Caco-2 (cell line): ENCODE measurements at places on chromosomes 1 and 21. TPM values are rescaled to one million over a fixed set of nuclear protein-coding genes. Genes with fewer than 3 reads are reported as not detected.

DNA sequence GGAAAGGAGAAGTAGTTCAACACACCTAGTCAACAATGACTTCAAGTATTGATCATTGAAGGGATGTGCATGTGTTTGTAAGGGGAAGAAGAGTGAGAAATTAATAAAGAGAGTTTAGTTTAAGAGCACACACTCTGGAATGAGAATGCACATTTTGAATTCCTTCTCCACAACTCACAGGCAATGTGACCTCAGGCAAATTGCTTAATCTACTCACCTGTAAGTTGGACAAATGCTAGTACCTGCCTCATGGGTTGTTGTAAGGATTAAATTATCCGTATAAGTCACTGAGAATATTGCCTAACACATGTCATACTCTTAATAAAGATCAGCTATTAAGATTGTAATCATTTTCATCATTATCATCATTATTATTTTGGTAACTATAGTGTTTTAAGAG lies 204.0 kb upstream of the NFIA start:
- H3K27me3 ChIP-seq = no peaks in the 10 kb centered on the region
- H3K36me3 ChIP-seq = no peaks in the 10 kb centered on the region

GRCh38 chr1:4616831-4617465 lies 37.5 kb upstream of the AJAP1 start:
- no peaks in the 10 kb centered on the region for H3K4me1 ChIP-seq
- H3K27ac ChIP-seq = no peak overlapping the region
- no peaks in the 10 kb centered on the region for H3K36me3 ChIP-seq
- DNase-seq = no peak
- H3K4me3 ChIP-seq = no peak overlapping the region

DNA sequence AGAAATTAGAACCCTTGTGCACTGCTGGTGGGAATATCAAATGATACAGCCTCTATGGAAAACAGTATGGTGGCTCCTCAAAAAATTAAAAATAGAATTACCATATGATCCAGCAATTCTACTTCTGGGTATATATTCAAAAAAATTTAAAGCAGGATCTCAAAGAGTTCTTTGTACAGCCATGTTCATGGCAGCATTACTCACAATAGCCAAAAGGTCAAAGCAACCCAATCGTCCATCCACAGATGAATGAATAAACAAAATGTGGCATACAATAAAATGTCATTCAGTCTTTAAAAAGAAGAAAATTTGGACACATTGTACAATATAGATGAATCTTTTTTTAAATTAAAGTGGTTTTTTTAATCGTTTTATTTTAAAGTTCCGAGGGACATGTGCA lies 36.3 kb upstream of the ERG start:
- H3K4me3 ChIP-seq = no peak overlapping the region
- DNase-seq = no peak
- no peaks in the 10 kb centered on the region for H3K4me1 ChIP-seq
- no peak overlapping the region for H3K27ac ChIP-seq
- no peaks in the 10 kb centered on the region for H3K36me3 ChIP-seq
- no peaks in the 10 kb centered on the region for H3K27me3 ChIP-seq

- peaks cover 1% of the 10 kb centered on the region for H3K27me3 ChIP-seq
- no peak for DNase-seq
- H3K4me1 ChIP-seq = no peaks in the 10 kb centered on the region
- no peaks in the 10 kb centered on the region for H3K36me3 ChIP-seq
- H3K27ac ChIP-seq = no peak overlapping the region
- no peak overlapping the region for H3K4me3 ChIP-seq
These were observed 3.2 kb upstream of the SPRR4 start for GRCh38 chr1:152967201-152967600.

GRCh38 chr1:200337831-200338230 lies 72.0 kb downstream of the ZNF281 start:
- DNase-seq = no peak
- no peaks in the 10 kb centered on the region for H3K27me3 ChIP-seq
- H3K36me3 ChIP-seq = no peaks in the 10 kb centered on the region
- H3K4me1 ChIP-seq = peaks cover 37% of the 10 kb centered on the region
- no peak overlapping the region for H3K4me3 ChIP-seq
- H3K27ac ChIP-seq = peak overlapping the region; percentile 83

DNA sequence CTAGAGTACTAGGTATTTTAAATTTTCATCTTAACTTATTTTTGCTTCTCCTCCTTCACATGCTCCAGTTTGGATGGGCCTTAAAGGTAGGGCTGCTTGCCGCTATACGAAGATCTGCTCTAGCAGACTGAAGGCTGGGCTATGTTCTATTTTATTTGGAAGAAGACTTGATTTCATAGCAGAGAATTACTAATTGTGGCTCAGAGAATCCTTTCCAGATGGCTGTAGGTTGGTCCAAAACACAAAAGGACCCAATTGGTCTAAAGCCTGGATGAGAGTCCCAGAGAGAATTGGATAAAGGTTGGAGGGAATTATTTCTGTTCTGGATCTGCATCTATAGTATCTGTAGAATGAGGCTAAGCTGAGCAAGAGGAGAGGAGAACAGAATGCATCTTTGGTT lies 719.4 kb upstream of the PTBP2 start:
- no peak for DNase-seq
- no peaks in the 10 kb centered on the region for H3K27me3 ChIP-seq
- no peak overlapping the region for H3K4me3 ChIP-seq
- H3K27ac ChIP-seq = no peak overlapping the region
- H3K36me3 ChIP-seq = no peaks in the 10 kb centered on the region

DNA sequence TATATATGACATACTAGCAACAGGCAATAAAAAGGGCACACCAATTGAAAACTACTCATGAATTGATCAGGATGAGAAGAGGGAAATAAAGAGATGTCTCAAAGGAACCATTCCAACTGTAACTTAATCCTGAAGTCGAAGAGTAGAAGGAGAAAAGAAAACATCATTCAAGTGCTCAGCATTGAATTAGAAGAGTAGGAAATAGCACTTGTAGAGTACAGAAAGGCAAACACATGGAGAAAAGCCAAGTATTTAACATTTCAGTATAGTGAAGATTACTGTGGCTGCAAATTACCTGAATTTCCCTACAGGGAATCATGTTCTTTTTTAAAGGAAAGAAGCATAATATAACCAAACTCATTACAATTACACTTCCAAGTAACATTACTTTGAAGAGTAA lies 205.0 kb downstream of the KCTD3 start:
- no peaks in the 10 kb centered on the region for H3K36me3 ChIP-seq
- DNase-seq = no peak
- H3K4me1 ChIP-seq = no peaks in the 10 kb centered on the region
- no peak overlapping the region for H3K4me3 ChIP-seq

DNA sequence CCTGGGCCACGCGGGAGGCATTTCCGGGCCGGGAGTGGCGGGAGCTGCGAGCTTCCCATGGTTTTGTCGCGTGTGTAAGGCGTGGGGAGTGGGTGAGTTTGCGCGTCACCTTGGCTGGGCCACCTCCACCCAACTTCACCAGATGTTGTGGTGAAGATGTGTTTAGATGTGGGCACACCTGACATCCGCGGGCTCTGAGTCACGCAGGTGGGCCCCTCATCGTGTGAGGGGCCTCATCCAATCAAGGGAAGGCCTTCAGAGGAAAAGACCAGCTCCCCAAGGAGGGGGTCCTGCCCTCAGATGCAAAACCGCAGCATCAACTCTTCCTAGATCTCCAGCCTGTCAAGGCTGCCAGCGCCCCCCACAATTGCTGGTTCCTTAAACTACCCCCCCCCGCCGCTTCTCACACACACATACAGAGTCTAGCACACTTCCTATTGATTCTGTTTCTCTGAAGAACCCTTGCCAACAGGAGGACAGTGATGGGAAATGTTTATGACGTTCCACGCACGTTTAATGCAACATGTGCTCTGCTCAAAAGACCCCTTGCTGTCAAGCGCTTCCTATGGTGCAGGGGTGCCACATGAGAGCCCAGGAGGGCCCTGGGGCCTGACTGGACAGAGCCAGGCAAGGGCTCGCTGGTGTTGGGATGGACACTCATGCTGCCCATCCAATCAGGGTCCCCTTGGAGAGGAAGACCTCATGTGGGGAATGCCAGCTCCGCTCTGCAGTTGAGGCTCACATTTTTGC lies 11.9 kb downstream of the ACTRT2 start:
- no peak overlapping the region for H3K27ac ChIP-seq
- no peak overlapping the region for H3K4me3 ChIP-seq
- no peaks in the 10 kb centered on the region for H3K4me1 ChIP-seq
- H3K36me3 ChIP-seq = no peaks in the 10 kb centered on the region
- H3K27me3 ChIP-seq = no peaks in the 10 kb centered on the region

DNA sequence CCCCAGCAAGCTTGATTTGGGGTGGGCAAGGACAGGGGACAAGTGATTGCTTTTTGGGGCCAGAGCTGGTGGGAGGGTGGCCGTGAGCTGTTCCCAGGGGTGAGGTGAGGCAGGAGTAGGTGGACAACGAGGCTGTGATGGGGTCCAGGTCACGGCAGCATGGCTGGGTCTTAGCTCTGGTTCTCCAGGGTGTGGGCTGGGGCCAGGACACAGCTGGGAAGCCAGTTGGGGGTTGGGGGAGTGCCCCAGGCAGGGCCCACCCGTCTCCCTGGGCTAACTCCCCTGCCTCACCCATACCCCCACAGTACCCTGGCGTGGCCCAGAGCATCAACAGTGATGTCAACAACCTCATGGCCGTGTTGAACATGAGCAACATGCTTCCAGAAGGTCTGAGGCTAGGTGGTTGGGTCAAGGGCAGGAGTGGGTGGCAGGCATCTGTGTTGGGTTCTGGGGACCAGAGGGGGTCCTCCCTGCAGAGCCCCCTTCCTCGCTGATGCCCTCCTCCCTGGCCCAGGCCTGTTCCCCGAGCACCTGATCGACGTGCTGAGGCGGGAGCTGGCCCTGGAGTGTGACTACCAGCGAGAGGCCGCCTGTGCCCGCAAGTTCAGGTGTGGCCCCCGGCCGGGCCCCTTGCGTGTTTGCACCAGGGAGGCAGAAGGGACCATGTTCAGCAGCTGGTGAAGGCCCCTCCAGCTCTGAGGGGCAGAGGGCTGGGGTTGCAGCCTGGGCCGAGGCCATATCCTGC lies 43.3 kb downstream of the COQ8A start:
- peaks cover 2% of the 10 kb centered on the region for H3K36me3 ChIP-seq
- H3K4me3 ChIP-seq = no peak overlapping the region
- no peaks in the 10 kb centered on the region for H3K27me3 ChIP-seq

DNA sequence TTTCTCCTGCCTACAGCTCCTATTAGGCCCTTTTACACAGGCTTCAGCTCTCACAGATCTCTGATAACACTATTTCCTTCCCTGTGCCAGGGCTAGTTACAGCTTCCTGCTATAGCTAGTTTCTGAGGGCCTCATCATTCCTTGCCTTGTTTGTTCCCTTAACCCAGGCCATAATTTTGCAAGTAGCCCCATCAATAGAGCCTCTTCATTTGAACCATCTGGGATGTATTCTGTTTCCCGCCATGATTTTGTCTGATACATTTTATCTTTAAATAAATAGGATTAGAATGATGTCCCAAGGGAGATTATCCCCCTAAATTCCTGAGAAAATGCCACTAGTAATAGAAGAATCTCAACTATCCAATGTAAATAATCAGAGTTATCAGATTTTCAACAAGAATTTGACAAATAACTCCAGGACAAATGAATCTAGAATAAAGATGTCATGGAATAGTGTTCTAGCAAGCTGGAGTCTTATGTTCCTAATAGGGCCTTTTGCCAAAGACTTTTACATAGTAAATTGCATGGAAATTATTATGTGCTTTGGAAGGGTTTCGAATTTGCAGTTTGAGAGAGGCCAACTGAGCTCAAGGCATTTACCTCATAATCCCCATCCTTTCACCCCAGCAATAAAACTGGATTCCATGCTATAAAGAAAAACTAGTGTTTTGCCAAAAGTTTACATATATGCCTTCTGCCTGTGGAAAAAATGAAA lies 16.1 kb downstream of the IFT25 start:
- no peak overlapping the region for H3K4me3 ChIP-seq
- H3K36me3 ChIP-seq = no peaks in the 10 kb centered on the region
- no peak overlapping the region for H3K27ac ChIP-seq
- peaks cover 20% of the 10 kb centered on the region for H3K4me1 ChIP-seq
- DNase-seq = no peak

DNA sequence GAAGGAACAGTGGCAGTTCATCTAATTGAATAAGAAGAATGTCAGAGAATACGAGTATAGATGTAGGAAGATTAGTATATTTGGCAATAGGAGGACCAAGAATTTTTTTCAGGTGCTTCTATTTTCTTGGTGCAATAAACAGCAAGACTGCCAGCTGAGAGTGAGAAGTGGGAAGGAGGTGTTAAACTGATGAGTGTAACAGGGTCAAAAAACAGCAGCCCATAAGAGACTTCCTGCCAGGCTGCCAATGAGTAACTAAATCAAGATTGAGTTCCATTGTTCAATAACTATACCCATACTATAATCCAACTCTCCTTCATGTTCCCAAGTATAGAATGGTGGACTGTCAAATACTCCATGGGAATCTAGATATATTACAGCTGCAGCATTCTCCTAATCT lies 28.7 kb downstream of the LYST start:
- no peak overlapping the region for H3K27ac ChIP-seq
- H3K4me1 ChIP-seq = no peaks in the 10 kb centered on the region
- H3K36me3 ChIP-seq = no peaks in the 10 kb centered on the region
- H3K4me3 ChIP-seq = no peak overlapping the region

DNA sequence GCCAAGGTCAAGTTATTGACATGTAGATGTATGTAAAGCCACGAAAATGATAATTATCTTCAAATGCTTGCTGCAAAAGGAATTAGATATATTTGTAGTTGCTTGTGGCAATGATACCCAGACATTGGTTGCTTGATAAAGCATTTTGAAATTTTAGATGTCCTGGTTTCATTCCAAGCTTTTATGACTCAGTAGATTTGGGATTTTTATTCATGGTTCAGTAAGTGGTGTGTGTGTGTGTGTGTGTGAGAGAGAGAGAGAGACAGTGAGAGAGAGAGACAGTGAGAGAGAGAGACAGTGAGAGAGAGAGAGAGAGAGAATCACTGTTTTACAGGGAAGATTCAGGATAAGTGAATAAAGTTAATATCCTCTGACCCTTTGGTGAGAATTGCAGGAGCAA lies 498.2 kb upstream of the C1orf87 start:
- H3K27me3 ChIP-seq = no peaks in the 10 kb centered on the region
- no peaks in the 10 kb centered on the region for H3K36me3 ChIP-seq
- H3K27ac ChIP-seq = no peak overlapping the region
- DNase-seq = no peak
- no peaks in the 10 kb centered on the region for H3K4me1 ChIP-seq

GRCh38 chr1:9413877-9414213 lies 121.2 kb downstream of the SPSB1 start:
- no peaks in the 10 kb centered on the region for H3K27me3 ChIP-seq
- peaks cover 13% of the 10 kb centered on the region for H3K4me1 ChIP-seq
- DNase-seq = no peak

- H3K4me3 ChIP-seq = no peak overlapping the region
- H3K36me3 ChIP-seq = no peaks in the 10 kb centered on the region
- H3K27ac ChIP-seq = no peak overlapping the region
- no peak for DNase-seq
- no peaks in the 10 kb centered on the region for H3K27me3 ChIP-seq
These were observed 38.3 kb downstream of the PAFAH2 start for GRCh38 chr1:25959611-25960010.

PGLYRP4 gene
- total RNA-seq = not detected in 2 replicates

LDLRAD1 gene
- not detected in 2 replicates for total RNA-seq

AMY1C gene
- total RNA-seq = not detected in 2 replicates

ATP6V0B gene
- 89.9 and 91.2 TPM in 2 replicates for total RNA-seq

SLAMF1 gene
- total RNA-seq = not detected in 2 replicates

HRNR gene
- not detected in 2 replicates for total RNA-seq

TIPRL gene
- 35.7 and 38.1 TPM in 2 replicates for total RNA-seq

KCNT2 gene
- total RNA-seq = not detected in 2 replicates

CD164L2 gene
- total RNA-seq = 0.21 TPM in 1 of 2 replicates, not detected in the other

S100A9 gene
- total RNA-seq = 0.63 TPM in 1 of 2 replicates, not detected in the other

RNF186 gene
- total RNA-seq = not detected in 2 replicates

LHX8 gene
- not detected in 2 replicates for total RNA-seq

CRYAA gene
- not detected in 2 replicates for total RNA-seq
